ENCODE measurements at places on chromosomes 2 and 18.

DNA sequence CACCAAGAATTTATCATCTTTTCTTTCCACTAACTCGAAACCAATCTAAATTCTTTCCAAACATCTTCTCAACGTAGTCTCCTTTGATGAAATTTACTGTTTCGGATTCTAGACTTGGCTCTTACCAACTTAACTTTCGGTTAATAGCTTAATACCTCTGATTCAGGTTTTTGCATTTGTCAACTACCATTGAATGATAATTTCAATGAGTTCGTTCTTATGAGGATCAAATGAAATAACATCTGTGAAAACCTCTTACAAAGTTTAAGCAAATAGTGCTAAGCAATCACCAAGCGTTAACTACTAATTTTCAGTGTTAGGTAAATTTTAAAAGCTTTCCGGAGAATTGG lies 593 bp upstream of the NRBP1 start:
- H3K27me3 ChIP-seq = no peaks in the 10 kb centered on the region
- peak overlapping the region; percentile 99 for H3K27ac ChIP-seq
- DNase-seq = no peak

DNA sequence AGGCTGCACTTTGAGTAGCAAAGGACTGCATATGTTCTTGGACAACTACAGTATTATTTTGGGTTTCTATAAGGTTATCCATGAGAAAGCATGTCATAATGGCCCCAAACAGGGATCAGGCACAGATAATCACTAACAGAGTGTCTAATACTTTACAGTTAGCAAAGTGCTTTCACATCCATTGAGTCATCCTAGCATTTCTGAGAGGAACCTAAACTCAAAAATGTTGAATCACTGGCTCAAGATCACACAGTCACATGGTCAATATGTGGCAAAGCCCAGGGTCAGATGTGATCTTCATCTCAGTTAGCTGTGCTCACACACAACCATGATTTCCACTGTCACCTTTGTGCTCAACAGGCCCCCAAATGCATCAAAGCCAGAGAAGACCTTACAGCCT lies 156.1 kb upstream of the VRK2 start:
- no peak overlapping the region for H3K27ac ChIP-seq
- no peaks in the 10 kb centered on the region for H3K27me3 ChIP-seq
- no peak overlapping the region for H3K4me3 ChIP-seq
- DNase-seq = no peak
- no peaks in the 10 kb centered on the region for H3K36me3 ChIP-seq

- no peaks in the 10 kb centered on the region for H3K4me1 ChIP-seq
- H3K36me3 ChIP-seq = no peaks in the 10 kb centered on the region
- no peak overlapping the region for H3K27ac ChIP-seq
- no peak for DNase-seq
Measured at GRCh38 chr2:18133310-18133709, 254.8 kb downstream of the KCNS3 start.

- H3K36me3 ChIP-seq = no peaks in the 10 kb centered on the region
- H3K27ac ChIP-seq = peak overlapping the region; percentile 49
- no peaks in the 10 kb centered on the region for H3K27me3 ChIP-seq
Measured at GRCh38 chr2:237309011-237309410, 105.0 kb downstream of the COL6A3 start.

- no peak for DNase-seq
- no peak overlapping the region for H3K27ac ChIP-seq
- H3K36me3 ChIP-seq = no peaks in the 10 kb centered on the region
- H3K4me1 ChIP-seq = no peaks in the 10 kb centered on the region
- no peak overlapping the region for H3K4me3 ChIP-seq
- H3K27me3 ChIP-seq = no peaks in the 10 kb centered on the region
Measured at GRCh38 chr2:215654148-215654819, 218.4 kb upstream of the FN1 start.

- no peaks in the 10 kb centered on the region for H3K27me3 ChIP-seq
- H3K27ac ChIP-seq = no peak overlapping the region
- H3K4me3 ChIP-seq = no peak overlapping the region
- DNase-seq = no peak
Measured at GRCh38 chr18:11488175-11488574, 121.2 kb upstream of the SLC35G4 start.

GRCh38 chr2:161839926-161840325 lies 215.7 kb downstream of the SLC4A10 start:
- H3K36me3 ChIP-seq = no peaks in the 10 kb centered on the region
- H3K4me1 ChIP-seq = no peaks in the 10 kb centered on the region
- no peak overlapping the region for H3K27ac ChIP-seq
- DNase-seq = no peak

GRCh38 chr2:230814616-230815015 lies 50.1 kb upstream of the ITM2C start:
- H3K4me3 ChIP-seq = no peak overlapping the region
- H3K27me3 ChIP-seq = no peaks in the 10 kb centered on the region
- peaks cover 64% of the 10 kb centered on the region for H3K36me3 ChIP-seq

DNA sequence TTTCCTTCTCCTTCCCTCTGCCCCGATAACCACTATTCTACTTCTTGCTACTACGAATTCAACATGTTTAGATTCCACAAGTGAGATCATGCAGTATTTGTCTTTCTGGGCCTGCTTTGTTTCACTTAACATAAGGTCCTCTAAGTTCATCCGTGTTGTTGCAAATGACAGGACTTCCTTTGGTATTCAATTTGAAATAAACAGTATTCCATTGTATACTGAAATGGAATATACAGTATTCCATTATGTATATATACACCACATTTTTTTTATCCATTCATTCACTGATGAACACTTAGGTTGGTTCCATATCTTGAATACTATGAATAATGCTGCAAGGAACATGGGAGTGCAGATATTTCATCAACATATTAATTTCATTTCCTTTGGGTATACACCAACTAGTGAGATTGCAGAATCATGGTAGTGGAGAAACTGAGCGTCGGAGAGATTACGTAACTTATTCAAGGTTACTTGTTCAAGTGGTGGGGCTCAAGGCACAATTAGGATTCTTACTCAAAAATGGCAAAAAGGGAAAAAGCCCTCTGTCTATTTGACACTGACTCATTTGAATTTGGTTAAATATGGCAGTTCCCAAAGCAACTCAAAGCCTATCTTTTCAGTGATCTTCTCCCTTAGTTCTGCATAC lies 85.1 kb downstream of the CHN1 start:
- H3K4me3 ChIP-seq = no peak overlapping the region
- H3K27me3 ChIP-seq = no peaks in the 10 kb centered on the region
- H3K27ac ChIP-seq = no peak overlapping the region
- H3K36me3 ChIP-seq = no peaks in the 10 kb centered on the region
- DNase-seq = no peak

GRCh38 chr2:110645616-110646015 lies 32.2 kb downstream of the BUB1 start:
- H3K4me1 ChIP-seq = no peaks in the 10 kb centered on the region
- H3K27ac ChIP-seq = no peak overlapping the region
- no peak for DNase-seq
- no peaks in the 10 kb centered on the region for H3K27me3 ChIP-seq
- H3K36me3 ChIP-seq = no peaks in the 10 kb centered on the region
- no peak overlapping the region for H3K4me3 ChIP-seq

GRCh38 chr2:219918254-219918653 lies 290.8 kb downstream of the SLC4A3 start:
- DNase-seq = no peak
- no peak overlapping the region for H3K27ac ChIP-seq
- no peaks in the 10 kb centered on the region for H3K36me3 ChIP-seq
- H3K4me3 ChIP-seq = no peak overlapping the region
- no peaks in the 10 kb centered on the region for H3K4me1 ChIP-seq
- no peaks in the 10 kb centered on the region for H3K27me3 ChIP-seq

- no peak overlapping the region for H3K4me3 ChIP-seq
- H3K27ac ChIP-seq = no peak overlapping the region
- H3K27me3 ChIP-seq = no peaks in the 10 kb centered on the region
- H3K36me3 ChIP-seq = peaks cover 6% of the 10 kb centered on the region
- peak; percentile 64 for DNase-seq
- no peaks in the 10 kb centered on the region for H3K4me1 ChIP-seq
Measured at GRCh38 chr2:111919794-111920608, 21.6 kb downstream of the MERTK start.

- H3K27ac ChIP-seq = peak overlapping the region; percentile 96
- H3K36me3 ChIP-seq = peaks cover 9% of the 10 kb centered on the region
- no peaks in the 10 kb centered on the region for H3K4me1 ChIP-seq
- no peak for DNase-seq
- H3K4me3 ChIP-seq = peak overlapping the region; percentile 84
Measured at GRCh38 chr2:217941339-217941738, 61.5 kb downstream of the TNS1 start.

GRCh38 chr18:35142275-35142615 lies 98.6 kb upstream of the ZNF397 start:
- peak overlapping the region; percentile 7 for H3K27ac ChIP-seq
- DNase-seq = no peak

- no peaks in the 10 kb centered on the region for H3K36me3 ChIP-seq
- no peak for DNase-seq
- H3K4me3 ChIP-seq = no peak overlapping the region
- no peaks in the 10 kb centered on the region for H3K27me3 ChIP-seq
- H3K4me1 ChIP-seq = no peaks in the 10 kb centered on the region
Measured at GRCh38 chr2:235757640-235758039, 263.8 kb downstream of the AGAP1 start.

GRCh38 chr2:224166654-224167053 lies 127.6 kb upstream of the SERPINE2 start:
- H3K4me1 ChIP-seq = no peaks in the 10 kb centered on the region
- H3K27me3 ChIP-seq = no peaks in the 10 kb centered on the region
- no peak for DNase-seq
- no peaks in the 10 kb centered on the region for H3K36me3 ChIP-seq
- no peak overlapping the region for H3K27ac ChIP-seq
- no peak overlapping the region for H3K4me3 ChIP-seq

DNA sequence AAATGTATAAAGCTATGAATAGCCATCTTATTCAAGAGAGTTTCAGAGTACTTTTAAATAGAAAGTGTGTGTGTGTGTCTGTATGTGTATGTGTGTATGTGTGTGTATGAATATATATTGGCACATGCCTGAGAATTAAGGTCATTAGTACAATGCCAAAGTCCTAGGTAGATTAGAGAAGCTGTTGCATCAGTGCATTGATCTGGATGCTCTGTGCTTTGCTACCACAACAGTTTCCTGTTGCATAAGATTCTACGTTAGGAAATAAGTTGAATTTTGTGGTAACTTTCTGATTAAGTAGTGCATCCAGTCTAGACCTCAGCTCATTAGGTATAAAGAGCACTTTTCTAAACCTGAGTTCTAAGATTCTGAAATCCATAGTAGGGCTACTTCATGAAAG lies 1102.8 kb upstream of the KLHL29 start:
- H3K36me3 ChIP-seq = no peaks in the 10 kb centered on the region
- H3K4me1 ChIP-seq = no peaks in the 10 kb centered on the region
- H3K4me3 ChIP-seq = no peak overlapping the region
- H3K27ac ChIP-seq = no peak overlapping the region
- H3K27me3 ChIP-seq = no peaks in the 10 kb centered on the region

GRCh38 chr2:216519154-216519762 lies 20.6 kb downstream of the RPL37A start:
- H3K27me3 ChIP-seq = no peaks in the 10 kb centered on the region
- H3K4me1 ChIP-seq = peaks cover 10% of the 10 kb centered on the region
- H3K36me3 ChIP-seq = no peaks in the 10 kb centered on the region
- no peak overlapping the region for H3K4me3 ChIP-seq

GRCh38 chr2:11932048-11932512 lies 185.6 kb downstream of the LPIN1 start:
- no peaks in the 10 kb centered on the region for H3K4me1 ChIP-seq
- H3K27ac ChIP-seq = no peak overlapping the region
- no peaks in the 10 kb centered on the region for H3K36me3 ChIP-seq
- no peaks in the 10 kb centered on the region for H3K27me3 ChIP-seq
- no peak overlapping the region for H3K4me3 ChIP-seq

DNA sequence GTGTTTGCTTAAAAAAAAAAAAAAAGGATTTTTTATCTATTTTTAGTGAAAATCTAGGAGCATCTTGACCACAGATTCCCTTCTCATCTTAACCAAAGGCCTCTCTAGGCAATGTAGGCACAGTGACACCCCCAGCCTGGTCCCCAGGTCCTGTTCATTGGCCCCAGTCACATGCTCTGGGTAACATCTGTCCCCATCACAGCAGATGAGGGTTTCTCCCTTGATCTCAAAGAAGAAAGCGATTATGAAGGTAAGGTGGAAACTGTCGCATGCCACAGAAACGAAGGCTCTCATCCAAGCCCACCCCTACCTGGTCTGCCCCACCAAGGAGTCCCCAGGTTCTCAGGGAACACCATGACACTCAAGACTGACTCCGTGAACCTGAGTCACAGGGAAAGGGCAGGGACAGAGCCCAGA lies 4.7 kb downstream of the HS6ST1 start:
- peaks cover 47% of the 10 kb centered on the region for H3K4me1 ChIP-seq
- peak; percentile 52 for DNase-seq
- no peak overlapping the region for H3K4me3 ChIP-seq
- H3K27ac ChIP-seq = no peak overlapping the region
- H3K27me3 ChIP-seq = no peaks in the 10 kb centered on the region

GRCh38 chr2:159090514-159091201 lies 122.2 kb downstream of the TANC1 start:
- H3K36me3 ChIP-seq = no peaks in the 10 kb centered on the region
- H3K27ac ChIP-seq = peak overlapping the region; percentile 84
- H3K27me3 ChIP-seq = no peaks in the 10 kb centered on the region
- no peak overlapping the region for H3K4me3 ChIP-seq
- DNase-seq = no peak

- H3K4me1 ChIP-seq = no peaks in the 10 kb centered on the region
- no peak for DNase-seq
- no peaks in the 10 kb centered on the region for H3K36me3 ChIP-seq
- no peak overlapping the region for H3K27ac ChIP-seq
- no peaks in the 10 kb centered on the region for H3K27me3 ChIP-seq
Measured at GRCh38 chr18:36015629-36016028, 43.1 kb downstream of the RMP24 start.

- H3K27me3 ChIP-seq = no peaks in the 10 kb centered on the region
- no peaks in the 10 kb centered on the region for H3K4me1 ChIP-seq
- no peak for DNase-seq
- H3K36me3 ChIP-seq = no peaks in the 10 kb centered on the region
Measured at GRCh38 chr2:75175456-75175855, 23.9 kb downstream of the TACR1 start.

DNA sequence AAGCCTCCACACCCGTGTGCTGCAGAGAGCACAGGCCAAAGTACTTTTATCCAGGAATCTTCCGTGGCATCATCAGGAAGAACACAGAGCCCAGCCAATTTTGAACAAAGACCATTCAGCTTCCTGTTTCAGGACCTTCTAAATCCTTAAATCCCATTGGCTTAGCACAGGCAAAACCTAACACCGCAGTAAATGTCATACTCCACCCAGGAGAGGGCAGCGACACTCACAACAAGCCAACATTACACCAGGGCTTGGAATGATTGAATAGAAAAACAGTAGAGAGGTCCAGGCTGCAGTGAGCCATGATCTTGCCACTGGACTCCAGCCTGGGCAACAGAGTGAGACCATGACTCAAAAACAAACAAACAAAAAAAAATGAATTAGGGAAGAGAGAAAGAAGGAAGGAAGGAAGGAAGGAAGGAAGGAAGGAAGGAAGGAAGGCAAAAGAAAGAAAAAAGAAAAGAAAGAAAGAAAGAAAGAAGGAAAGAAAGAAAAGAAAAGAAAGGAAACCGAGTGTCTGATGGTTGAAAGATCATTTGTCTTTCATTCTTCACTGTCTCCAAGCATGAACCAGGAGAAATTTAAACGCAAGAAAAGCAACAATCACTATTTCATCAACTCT lies 144.6 kb upstream of the SATB2 start:
- H3K36me3 ChIP-seq = no peaks in the 10 kb centered on the region
- no peak for DNase-seq
- H3K4me1 ChIP-seq = no peaks in the 10 kb centered on the region
- no peak overlapping the region for H3K4me3 ChIP-seq
- no peak overlapping the region for H3K27ac ChIP-seq
- no peaks in the 10 kb centered on the region for H3K27me3 ChIP-seq

- DNase-seq = no peak
- peak overlapping the region; percentile 49 for H3K4me3 ChIP-seq
- H3K4me1 ChIP-seq = no peaks in the 10 kb centered on the region
- no peaks in the 10 kb centered on the region for H3K27me3 ChIP-seq
- peaks cover 11% of the 10 kb centered on the region for H3K36me3 ChIP-seq
- H3K27ac ChIP-seq = peak overlapping the region; percentile 37
Measured at GRCh38 chr18:13641551-13642439, 84.6 kb downstream of the FAM210A start.

All from right atrium auricular region (tissue), 2 donors.